ENCODE measurements at places on chromosomes 2 and 18.

GRCh38 chr2:74952575-74952974 lies 5.9 kb upstream of the POLE4 start:
- no peak for DNase-seq

- no peak for DNase-seq
Measured at GRCh38 chr2:140998577-140998976, 1132.2 kb downstream of the LRP1B start.

- no peak for DNase-seq
Measured at GRCh38 chr18:68679528-68679927, 35.4 kb downstream of the TMX3 start.

- no peak for DNase-seq
Measured at GRCh38 chr2:171487803-171488259, 34.4 kb upstream of the CYBRD1 start.

DNA sequence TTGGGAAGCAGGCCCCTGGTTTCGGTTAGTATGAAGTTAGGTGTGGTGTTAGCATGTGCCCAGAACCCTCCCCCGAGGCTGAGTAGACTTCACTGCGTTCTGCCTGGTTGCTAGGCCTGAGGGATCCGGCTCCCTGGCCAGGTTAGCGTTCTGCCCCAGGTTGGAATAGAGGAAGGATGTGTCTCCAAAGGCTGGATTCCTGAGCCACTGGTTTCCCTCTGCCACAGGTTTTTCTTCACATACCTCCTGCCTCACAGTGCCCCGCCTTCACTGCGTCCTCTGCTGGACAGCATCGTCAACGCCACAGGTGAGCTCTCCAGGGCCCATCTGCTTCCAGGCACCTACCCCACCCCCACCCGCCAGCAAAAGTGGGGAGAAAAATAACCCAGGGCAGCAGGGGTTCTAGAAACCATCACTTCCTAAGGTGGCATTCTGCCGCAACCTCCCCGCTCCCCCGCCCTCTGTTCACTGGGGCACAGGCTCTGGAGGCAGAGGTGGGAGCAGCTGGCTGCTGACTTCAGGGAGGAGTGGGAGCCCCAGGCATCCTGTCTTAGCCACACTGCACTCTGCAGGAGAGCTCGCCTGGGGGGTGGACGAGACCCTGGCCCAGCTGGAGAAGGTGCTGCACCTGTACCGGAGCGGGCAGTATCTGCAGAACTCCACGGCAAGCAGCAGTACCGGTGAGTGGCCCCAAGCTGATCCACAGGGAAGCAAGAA lies 7.1 kb downstream of the PKDCC start:
- no peak for DNase-seq

- no peak for DNase-seq
Measured at GRCh38 chr2:172525601-172526000, 30.3 kb upstream of the PDK1 start.

GRCh38 chr2:72261076-72261475 lies 113.4 kb upstream of the CYP26B1 start:
- no peak for DNase-seq

GRCh38 chr2:40554665-40555294 lies 102.9 kb upstream of the SLC8A1 start:
- DNase-seq = no peak

- DNase-seq = no peak
Measured at GRCh38 chr2:25711675-25712354, 38.4 kb upstream of the DTNB start.

GRCh38 chr2:212357606-212358005 lies 181.0 kb downstream of the ERBB4 start:
- DNase-seq = no peak

- DNase-seq = no peak
Measured at GRCh38 chr2:226754821-226755604, 44.6 kb downstream of the IRS1 start.

- no peak for DNase-seq
Measured at GRCh38 chr18:5103286-5103685, 93.8 kb downstream of the AKAIN1 start.

GRCh38 chr2:223590964-223591363 lies 11.2 kb downstream of the SCG2 start:
- DNase-seq = no peak

DNA sequence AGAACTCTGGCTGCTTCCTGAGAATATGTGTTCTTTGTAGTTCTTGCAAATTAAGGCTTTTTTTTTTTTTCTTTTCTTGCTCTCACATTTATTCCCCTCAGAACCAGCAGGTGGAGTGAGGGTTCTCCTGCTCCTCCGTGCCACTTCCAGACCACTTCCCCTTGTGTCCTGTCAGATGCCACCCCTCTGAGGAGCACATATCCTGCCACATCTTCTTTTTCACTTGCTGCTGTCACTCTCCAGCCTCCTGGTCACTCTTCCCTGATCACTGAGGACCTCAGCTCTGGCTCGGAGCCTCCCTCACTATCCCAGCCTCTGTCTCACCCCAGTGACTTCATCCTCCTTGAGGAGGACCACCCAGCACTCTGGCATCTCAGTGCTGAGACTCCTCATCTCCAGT lies 100.5 kb downstream of the TACR1 start:
- DNase-seq = no peak

DNA sequence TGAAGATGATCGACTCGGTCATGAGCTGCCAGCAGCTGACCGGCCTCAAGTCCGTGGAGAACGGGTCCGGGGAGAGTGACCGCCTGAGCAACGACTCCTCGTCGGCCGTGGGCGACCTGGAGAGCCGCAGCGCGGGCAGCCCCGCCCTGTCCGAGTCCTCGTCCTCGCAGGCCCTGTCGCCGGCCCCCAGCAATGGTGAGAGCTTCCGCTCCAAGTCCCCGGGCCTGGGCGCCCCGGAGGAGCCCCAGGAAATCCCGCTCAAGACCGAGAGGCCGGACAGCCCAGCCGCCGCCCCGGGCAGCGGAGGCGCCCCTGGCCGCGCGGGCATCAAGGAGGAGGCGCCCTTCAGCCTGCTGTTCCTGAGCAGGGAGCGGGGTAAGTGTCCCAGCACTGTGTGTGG lies 14.9 kb downstream of the SALL3 start:
- no peak for DNase-seq

GRCh38 chr2:18209934-18210639 lies 331.6 kb downstream of the KCNS3 start:
- no peak for DNase-seq

DNA sequence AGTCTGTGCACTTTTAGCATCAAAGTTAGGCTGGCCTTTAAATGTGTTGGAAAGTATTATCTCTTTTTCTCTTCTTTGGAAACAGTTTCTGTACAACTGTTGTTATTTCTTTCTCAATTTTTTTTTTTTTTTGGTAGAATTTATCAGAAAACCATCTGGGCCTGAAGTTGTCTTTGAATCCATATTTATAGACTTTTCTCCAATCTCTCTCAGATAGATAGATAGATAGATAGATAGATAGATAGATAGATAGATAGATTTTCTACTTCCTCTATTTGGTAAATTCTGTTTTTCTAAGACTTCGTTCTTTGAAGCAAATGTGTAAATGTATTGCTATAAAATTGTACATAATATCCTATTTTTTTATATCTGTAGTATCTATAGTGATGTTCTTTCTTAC lies 17.5 kb downstream of the DNAJC10 start:
- DNase-seq = no peak

- DNase-seq = no peak
Measured at GRCh38 chr2:102809291-102810189, 47.7 kb downstream of the TMEM182 start.

GRCh38 chr2:226660526-226660925 lies 139.1 kb downstream of the IRS1 start:
- no peak for DNase-seq

GRCh38 chr2:63849381-63850203 lies 7.9 kb downstream of the UGP2 start:
- DNase-seq = no peak

DNA sequence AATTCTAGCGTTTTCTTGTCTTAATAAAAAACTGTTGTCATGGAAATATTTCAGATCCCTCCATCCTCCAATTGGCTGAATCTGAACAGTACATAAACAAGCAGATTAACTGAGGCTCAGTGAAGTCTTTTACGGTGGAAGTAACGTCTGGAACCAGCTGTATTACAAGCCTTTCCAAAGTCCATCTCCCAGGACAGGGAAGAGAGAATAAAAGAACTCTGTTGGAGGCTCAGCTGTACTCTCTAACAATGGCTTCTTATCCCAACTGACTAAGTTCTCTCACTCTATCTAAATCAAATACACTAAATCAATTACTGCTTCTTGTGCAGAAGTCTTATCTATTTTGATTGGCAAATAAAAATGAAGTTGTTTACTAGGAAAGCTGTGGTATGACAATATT lies 19.9 kb upstream of the NEDD4L start:
- no peak for DNase-seq

GRCh38 chr2:215635788-215636139 lies 199.9 kb upstream of the FN1 start:
- no peak for DNase-seq

DNA sequence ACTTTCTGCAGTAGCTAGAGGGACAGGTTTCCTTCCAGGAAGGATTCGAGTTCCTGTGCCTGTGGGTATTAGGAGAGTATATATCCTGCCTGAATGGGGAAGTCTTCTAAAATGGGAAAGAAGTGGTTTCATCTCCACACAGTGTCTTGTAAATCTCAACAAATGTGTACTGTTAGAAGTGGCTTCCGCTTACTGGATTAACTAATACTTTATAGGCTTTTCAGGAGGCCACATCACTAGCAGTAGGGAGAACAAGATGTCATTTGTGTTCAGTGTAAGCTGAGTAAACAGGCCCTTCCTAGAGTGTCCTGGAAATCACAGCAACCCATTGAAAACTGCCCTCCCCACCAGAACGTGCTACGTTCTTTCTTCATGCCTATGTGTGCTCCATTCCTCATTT lies 12.5 kb upstream of the POLR1B start:
- DNase-seq = no peak

DNA sequence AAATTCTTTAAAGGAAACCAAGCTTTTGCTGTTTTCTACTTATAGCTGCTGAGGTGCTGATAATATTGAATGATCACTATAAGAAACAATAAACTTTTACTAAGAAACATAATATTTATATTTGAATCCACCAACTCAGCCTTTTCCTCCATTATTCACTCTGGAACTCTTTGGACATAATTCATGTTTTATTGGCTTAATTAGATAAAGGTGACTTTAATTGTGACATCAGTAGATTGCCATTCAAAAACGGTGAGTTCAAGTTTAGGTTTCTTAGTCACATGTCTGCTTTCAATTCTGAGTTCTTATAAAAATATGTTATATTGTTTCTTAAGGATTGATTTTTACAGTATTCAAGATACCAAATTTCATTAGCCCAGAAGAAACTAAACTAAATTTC lies 24.0 kb downstream of the CCDC85A start:
- no peak for DNase-seq

GRCh38 chr2:218983263-218983933 lies 1.6 kb downstream of the FEV start:
- DNase-seq = no peak

DNA sequence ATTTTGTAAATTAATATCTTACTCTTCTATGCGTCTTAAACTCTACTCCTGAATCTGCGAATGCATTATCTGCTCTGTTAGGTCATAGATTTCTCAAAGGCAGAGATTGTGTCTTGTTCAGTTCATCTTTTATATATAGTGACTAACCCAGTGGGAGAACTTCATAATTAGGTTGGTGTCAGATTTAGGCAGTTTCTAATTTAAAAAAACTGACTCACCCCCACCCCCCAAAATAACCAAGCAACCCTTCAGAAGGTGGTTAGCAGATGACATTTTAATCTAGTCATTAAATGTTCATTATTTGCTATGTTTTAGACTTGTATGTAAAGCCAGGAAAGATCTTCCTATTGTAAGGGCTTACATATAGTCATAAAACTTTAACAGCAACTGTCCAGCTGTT lies 10.4 kb downstream of the SERPINB12 start:
- DNase-seq = no peak
